Camera-type eye (tissue), 1 donor: ENCODE measurements at places on chromosomes 2 and 18. TPM values are rescaled to one million over a fixed set of nuclear protein-coding genes. Genes with fewer than 3 reads are reported as not detected.

Gene GYPC
- 29.0 TPM for total RNA-seq

Gene SOX11
- total RNA-seq, result 58.1 TPM

Gene RNF181
- total RNA-seq, result 67.1 TPM

Gene L3MBTL4
- total RNA-seq, result 10.8 TPM

Gene KIF3C
- total RNA-seq, result 30.7 TPM

Gene LONRF2
- total RNA-seq, result 20.6 TPM

Gene CDH2
- 225 TPM for total RNA-seq

Gene HOXD8
- total RNA-seq, result 2.1 TPM

Gene NPPC
- total RNA-seq, result 5.2 TPM

Gene IKZF2
- total RNA-seq, result 29.0 TPM

Gene AFG3L2
- 58.0 TPM for total RNA-seq

Gene LRATD1
- total RNA-seq, result 24.7 TPM

Gene ZNF396
- total RNA-seq, result 5.8 TPM

Gene CFAP65
- total RNA-seq, result not detected

Gene WNT10A
- 8.1 TPM for total RNA-seq

Gene MAP2
- 267 TPM for total RNA-seq

Gene TSGA10
- 20.8 TPM for total RNA-seq

Gene ASIC4
- total RNA-seq, result 28.8 TPM

Gene GAL3ST2
- 0.71 TPM for total RNA-seq

Gene GALNT14
- 2.2 TPM for total RNA-seq

Gene RNU2-63P
- total RNA-seq, result not detected

Gene EGR4
- total RNA-seq, result not detected

Gene LOXHD1
- 0.77 TPM for total RNA-seq

Gene DNER
- 83.2 TPM for total RNA-seq

Gene TMBIM1
- total RNA-seq, result 56.5 TPM

Gene TCF23
- 0.11 TPM for total RNA-seq

Gene OSBPL1A
- 80.8 TPM for total RNA-seq

Gene TANC1
- 67.7 TPM for total RNA-seq

Gene CPSF3
- 46.8 TPM for total RNA-seq

Gene ORC4
- 211 TPM for total RNA-seq

Gene ANKRD30BL
- total RNA-seq, result 7.3 TPM

Gene PDE11A
- 4.4 TPM for total RNA-seq

Gene CAVIN2
- 39.8 TPM for total RNA-seq

Gene DNAH6
- 2.5 TPM for total RNA-seq

Gene ALKAL2
- 6.8 TPM for total RNA-seq

Gene LCT
- total RNA-seq, result not detected

Gene CNOT9
- total RNA-seq, result 50.5 TPM

Gene KIAA2012
- not detected for total RNA-seq

Gene SERPINB11
- total RNA-seq, result 0.93 TPM
